ENCODE measurements at places on chromosomes 12 and 14.
A peak's percentile ranks its signal among the peaks of the same experiment; 100 is the strongest.

- H3K27ac ChIP-seq: no peak overlapping the region
- no peak for DNase-seq
- H3K27me3 ChIP-seq: peaks cover 3% of the 10 kb centered on the region
- H3K36me3 ChIP-seq: peaks cover 1% of the 10 kb centered on the region
- no peaks in the 10 kb centered on the region for H3K4me1 ChIP-seq
Observed at GRCh38 chr14:89827265-89827664, 127.3 kb downstream of the EFCAB11 start.

DNA sequence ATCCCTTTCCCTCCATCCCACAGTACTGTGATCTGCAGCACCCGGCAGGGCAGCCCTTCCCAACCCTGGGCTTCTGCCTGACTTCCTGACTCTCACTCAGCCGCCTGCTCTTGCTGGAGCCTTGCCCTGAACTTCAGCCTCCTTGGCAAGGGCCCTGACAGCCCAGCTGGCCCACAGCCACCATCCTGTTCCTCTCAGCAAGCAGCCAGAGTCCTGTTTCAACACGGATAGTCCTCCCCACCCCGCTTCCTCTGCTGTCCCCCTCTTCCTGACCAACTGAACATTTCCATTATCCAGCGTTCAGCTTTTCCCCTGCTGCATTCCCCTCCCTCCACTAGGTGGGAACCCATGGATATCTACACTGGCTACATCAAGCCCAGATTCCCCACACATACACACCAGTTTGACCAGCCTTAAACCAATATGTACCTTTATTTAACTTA lies 74.0 kb upstream of the MDM1 start:
- no peak overlapping the region for H3K4me3 ChIP-seq
- no peaks in the 10 kb centered on the region for H3K36me3 ChIP-seq
- H3K4me1 ChIP-seq: peaks cover 7% of the 10 kb centered on the region
- no peaks in the 10 kb centered on the region for H3K27me3 ChIP-seq
- H3K27ac ChIP-seq: no peak overlapping the region

DNA sequence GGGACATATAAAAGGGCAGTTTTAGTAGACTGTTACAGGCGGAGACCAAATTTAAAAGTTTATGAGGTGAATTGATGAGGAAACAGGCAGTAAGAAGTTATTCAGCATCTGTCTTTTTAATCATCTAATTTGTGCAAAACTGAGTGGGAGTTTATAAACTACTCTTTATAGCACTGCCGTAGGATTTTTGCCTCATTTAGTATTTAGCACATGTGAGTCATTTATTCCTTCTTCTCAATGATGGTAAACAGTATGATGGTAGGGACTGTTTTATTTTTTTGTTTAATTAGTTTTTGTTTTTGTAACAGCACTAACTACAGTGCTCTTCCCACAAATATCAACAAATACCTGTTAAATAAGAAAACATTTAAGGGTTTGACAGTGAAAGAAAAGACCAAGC lies 20.6 kb downstream of the TOGARAM1 start:
- no peak overlapping the region for H3K4me3 ChIP-seq
- H3K36me3 ChIP-seq: no peaks in the 10 kb centered on the region
- DNase-seq: no peak
- no peak overlapping the region for H3K27ac ChIP-seq
- H3K27me3 ChIP-seq: no peaks in the 10 kb centered on the region
- peaks cover 15% of the 10 kb centered on the region for H3K4me1 ChIP-seq

GRCh38 chr12:103748002-103748401 lies 93.0 kb downstream of the NT5DC3 start:
- H3K4me3 ChIP-seq: no peak overlapping the region
- DNase-seq: no peak
- H3K4me1 ChIP-seq: no peaks in the 10 kb centered on the region
- H3K27me3 ChIP-seq: peaks cover 3% of the 10 kb centered on the region

DNA sequence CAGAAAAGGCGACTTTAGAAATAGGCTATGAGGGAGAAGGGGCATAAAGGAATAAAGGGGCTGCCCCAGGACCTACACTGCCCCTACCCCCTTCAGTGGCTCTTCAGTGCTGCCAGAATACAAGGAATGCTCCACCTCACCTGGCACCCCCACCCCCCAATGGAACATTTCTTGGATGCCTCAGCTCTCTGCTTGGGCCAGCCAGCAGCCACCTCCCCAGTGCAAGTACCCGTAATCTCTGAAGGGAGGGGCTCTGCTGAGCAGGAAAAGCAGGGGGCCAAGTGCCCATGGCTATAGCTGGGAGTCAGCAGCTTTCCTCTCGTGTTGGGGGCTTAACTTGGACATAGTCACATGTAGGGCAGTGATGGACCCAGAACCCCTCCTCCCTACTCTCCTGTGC lies 33.3 kb downstream of the BAZ2A start:
- H3K4me3 ChIP-seq: no peak overlapping the region
- no peaks in the 10 kb centered on the region for H3K27me3 ChIP-seq
- H3K27ac ChIP-seq: no peak overlapping the region
- peaks cover 31% of the 10 kb centered on the region for H3K36me3 ChIP-seq
- no peak for DNase-seq

- H3K36me3 ChIP-seq: no peaks in the 10 kb centered on the region
- DNase-seq: no peak
- no peaks in the 10 kb centered on the region for H3K27me3 ChIP-seq
- no peak overlapping the region for H3K27ac ChIP-seq
- H3K4me3 ChIP-seq: no peak overlapping the region
- no peaks in the 10 kb centered on the region for H3K4me1 ChIP-seq
Observed at GRCh38 chr14:79600406-79600805, 610.9 kb downstream of the DIO2 start.

DNA sequence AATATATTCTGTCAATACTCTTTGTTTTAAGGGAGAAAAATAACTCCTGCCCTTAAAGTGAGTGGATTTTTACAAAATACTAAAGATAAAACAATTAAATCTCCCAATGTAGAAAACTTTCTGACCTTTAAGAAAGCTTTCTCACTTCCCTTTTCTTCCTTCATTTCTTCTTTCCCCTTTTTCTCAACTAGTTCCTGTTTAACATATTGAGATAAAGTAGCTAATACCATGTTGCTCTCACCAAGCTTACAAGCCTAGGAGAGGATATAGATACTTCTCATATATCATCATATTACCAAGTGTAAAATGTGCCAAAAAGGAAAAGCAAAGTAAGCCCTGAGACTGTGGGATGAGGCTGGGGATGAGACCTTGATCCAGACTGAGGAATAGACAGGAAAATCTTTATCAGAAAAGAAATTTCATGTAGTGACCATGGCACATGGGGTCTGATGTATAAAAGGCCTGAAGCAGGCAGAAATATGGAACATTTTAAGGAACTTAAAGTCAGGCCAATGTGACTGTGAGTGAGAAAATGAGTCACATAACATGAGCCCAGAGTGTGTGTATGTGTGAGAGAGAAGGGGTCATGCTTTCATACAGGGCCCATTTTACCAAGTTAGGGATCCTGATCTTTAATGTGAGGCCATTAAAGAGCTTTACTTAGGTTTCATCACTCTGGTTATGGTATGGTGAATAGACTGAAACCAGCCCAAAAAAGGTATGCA lies 1.6 kb upstream of the RPL10L start:
- no peaks in the 10 kb centered on the region for H3K27me3 ChIP-seq
- H3K36me3 ChIP-seq: no peaks in the 10 kb centered on the region
- no peak overlapping the region for H3K4me3 ChIP-seq
- H3K27ac ChIP-seq: no peak overlapping the region

GRCh38 chr12:81798294-81798693 lies 39.1 kb upstream of the PPFIA2 start:
- H3K4me1 ChIP-seq: peaks cover 8% of the 10 kb centered on the region
- no peak for DNase-seq
- H3K27ac ChIP-seq: no peak overlapping the region
- H3K27me3 ChIP-seq: peaks cover 2% of the 10 kb centered on the region
- no peaks in the 10 kb centered on the region for H3K36me3 ChIP-seq

DNA sequence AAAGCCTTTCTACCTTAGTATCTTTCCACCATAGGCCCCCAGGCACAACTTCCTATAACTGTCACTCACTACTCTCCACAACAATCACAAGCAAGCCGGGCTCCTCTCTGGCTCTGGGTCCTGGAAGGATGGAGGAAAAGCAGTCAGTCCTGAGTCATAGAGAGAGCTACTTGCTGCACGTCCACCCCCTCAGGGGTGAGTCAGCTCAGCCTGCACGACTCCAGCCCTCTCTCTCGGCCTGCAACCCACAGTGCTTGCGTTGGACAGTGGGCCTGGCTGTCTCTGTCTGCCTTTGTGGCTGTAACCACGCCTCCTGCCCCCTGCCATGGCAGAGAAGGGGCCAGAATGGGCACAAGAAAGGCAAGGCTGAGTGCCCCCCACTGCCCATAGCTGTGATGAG lies 154.1 kb upstream of the FKBP4 start:
- peaks cover 29% of the 10 kb centered on the region for H3K27me3 ChIP-seq
- no peaks in the 10 kb centered on the region for H3K36me3 ChIP-seq
- peaks cover 17% of the 10 kb centered on the region for H3K4me1 ChIP-seq
- DNase-seq: peak; percentile 69

- DNase-seq: peak; percentile 43
- H3K4me1 ChIP-seq: no peaks in the 10 kb centered on the region
- no peaks in the 10 kb centered on the region for H3K36me3 ChIP-seq
Observed at GRCh38 chr12:5200278-5201087, 156.8 kb downstream of the KCNA5 start.

DNA sequence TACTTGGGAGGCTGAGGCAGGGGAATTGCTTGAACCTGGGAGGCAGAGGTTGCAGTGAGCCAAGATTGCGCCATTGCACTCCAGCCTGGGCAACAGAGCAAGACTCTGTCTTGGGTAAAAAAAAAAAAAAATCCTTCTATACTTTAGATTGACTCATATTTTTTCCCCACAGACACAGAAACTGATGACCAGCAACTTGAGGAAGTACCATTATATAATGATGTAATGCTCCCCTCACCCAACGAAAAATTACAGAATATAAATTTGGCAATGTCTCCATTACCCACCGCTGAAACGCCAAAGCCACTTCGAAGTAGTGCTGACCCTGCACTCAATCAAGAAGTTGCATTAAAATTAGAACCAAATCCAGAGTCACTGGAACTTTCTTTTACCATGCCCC lies 24.3 kb upstream of the SNAPC1 start:
- DNase-seq: no peak
- no peaks in the 10 kb centered on the region for H3K27me3 ChIP-seq
- peak overlapping the region; percentile 65 for H3K27ac ChIP-seq
- H3K4me1 ChIP-seq: peaks cover 18% of the 10 kb centered on the region

GRCh38 chr14:61047021-61047420 lies 66.0 kb downstream of the SLC38A6 start:
- H3K4me3 ChIP-seq: no peak overlapping the region
- no peaks in the 10 kb centered on the region for H3K36me3 ChIP-seq
- no peaks in the 10 kb centered on the region for H3K27me3 ChIP-seq
- no peak overlapping the region for H3K27ac ChIP-seq
- no peaks in the 10 kb centered on the region for H3K4me1 ChIP-seq
- no peak for DNase-seq

GRCh38 chr14:78130356-78130755 lies 39.8 kb upstream of the NRXN3 start:
- no peak overlapping the region for H3K27ac ChIP-seq
- H3K4me1 ChIP-seq: no peaks in the 10 kb centered on the region
- no peaks in the 10 kb centered on the region for H3K36me3 ChIP-seq
- H3K27me3 ChIP-seq: peaks cover 4% of the 10 kb centered on the region

DNA sequence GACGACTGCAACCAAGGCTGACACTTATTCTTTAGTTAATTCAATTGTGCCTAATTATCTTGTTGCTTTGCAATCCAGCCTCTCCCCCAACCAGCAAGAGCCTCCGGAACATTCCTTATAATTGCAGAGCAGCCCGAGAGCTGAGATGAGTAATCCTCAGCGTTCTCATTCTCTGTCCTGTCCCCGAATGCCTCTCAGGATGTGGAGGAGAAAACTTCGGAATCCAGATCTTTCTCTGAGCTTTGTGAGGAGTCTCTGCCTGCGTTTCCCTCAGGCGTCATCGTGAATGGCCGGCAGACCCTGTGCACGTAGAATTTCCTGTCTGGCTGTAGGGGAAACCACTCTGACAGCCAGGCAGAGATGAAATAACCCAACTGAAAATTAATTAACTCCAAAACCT lies 160.5 kb upstream of the DIO3 start:
- no peak for DNase-seq
- no peak overlapping the region for H3K4me3 ChIP-seq
- H3K27me3 ChIP-seq: peaks cover 45% of the 10 kb centered on the region
- H3K4me1 ChIP-seq: no peaks in the 10 kb centered on the region
- H3K36me3 ChIP-seq: no peaks in the 10 kb centered on the region

- peaks cover 13% of the 10 kb centered on the region for H3K36me3 ChIP-seq
- H3K4me3 ChIP-seq: no peak overlapping the region
- H3K4me1 ChIP-seq: peaks cover 39% of the 10 kb centered on the region
- H3K27ac ChIP-seq: no peak overlapping the region
Observed at GRCh38 chr12:28232211-28232928, 42.1 kb downstream of the CCDC91 start.

DNA sequence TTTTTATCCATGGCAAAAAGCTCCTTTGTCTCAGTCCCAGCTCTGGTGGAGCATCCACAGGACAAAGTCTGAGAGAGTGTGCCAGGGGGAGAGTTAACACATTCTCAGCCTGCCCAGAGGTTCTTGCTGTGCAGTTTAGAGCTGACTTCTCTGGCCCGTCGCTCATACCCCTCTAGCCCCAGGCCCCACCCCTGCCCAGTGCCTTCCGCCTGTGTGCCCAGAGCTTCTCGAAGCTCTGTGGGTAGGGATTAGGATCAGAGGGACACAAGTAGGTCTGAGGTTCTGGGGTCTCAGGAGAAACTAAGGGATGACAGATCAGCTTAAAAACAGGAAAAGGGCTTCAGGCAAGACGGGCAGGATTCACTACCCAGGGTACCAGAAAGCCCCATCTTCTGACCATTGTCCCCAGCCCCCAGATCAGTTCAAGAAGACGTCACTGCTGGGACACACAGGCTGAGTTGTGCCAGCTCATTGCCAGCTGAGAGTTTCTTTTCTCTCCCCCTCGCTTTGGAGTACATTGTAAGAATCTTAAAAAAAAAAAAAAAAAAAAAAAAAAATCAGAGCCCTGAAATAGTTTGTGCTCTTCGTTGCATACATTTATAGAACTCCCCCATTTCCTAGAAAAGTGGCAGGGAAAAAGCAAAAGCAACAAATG lies 127.0 kb downstream of the GCH1 start:
- no peaks in the 10 kb centered on the region for H3K36me3 ChIP-seq
- H3K4me1 ChIP-seq: peaks cover 42% of the 10 kb centered on the region
- no peak for DNase-seq
- H3K4me3 ChIP-seq: no peak overlapping the region

DNA sequence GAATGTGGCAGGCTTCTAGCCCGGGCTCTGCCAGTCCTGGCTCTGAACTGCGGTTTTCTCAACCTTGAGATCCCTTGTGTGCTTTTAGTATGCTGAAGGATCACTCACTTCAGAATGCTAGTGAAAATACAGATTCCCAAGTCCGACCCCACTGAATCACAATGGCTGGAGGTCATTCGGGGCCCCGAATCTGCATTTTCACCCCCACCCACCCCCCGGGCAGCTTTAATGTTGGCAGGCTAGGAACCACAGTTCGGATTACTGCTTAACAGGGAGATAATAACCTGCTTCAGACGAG lies 573 bp upstream of the SUSD6 start:
- peak overlapping the region; percentile 84 for H3K4me3 ChIP-seq
- H3K27me3 ChIP-seq: no peaks in the 10 kb centered on the region
- H3K27ac ChIP-seq: peak overlapping the region; percentile 81
- H3K4me1 ChIP-seq: peaks cover 48% of the 10 kb centered on the region

GRCh38 chr12:119153477-119154434 lies 25.0 kb upstream of the HSPB8 start:
- no peaks in the 10 kb centered on the region for H3K36me3 ChIP-seq
- H3K4me1 ChIP-seq: no peaks in the 10 kb centered on the region
- DNase-seq: no peak
- H3K27me3 ChIP-seq: peaks cover 9% of the 10 kb centered on the region
- H3K4me3 ChIP-seq: no peak overlapping the region

GRCh38 chr14:105489542-105490266 lies 1.3 kb upstream of the TEDC1 start:
- peak; percentile 93 for DNase-seq
- H3K4me1 ChIP-seq: peaks cover 29% of the 10 kb centered on the region
- peaks cover 2% of the 10 kb centered on the region for H3K36me3 ChIP-seq
- peak overlapping the region; percentile 87 for H3K27ac ChIP-seq
- H3K27me3 ChIP-seq: no peaks in the 10 kb centered on the region
